ENCODE measurements at places on chromosomes 5 and 9. TPM values are rescaled to one million over a fixed set of nuclear protein-coding genes. Genes with fewer than 3 reads are reported as not detected.

DNA sequence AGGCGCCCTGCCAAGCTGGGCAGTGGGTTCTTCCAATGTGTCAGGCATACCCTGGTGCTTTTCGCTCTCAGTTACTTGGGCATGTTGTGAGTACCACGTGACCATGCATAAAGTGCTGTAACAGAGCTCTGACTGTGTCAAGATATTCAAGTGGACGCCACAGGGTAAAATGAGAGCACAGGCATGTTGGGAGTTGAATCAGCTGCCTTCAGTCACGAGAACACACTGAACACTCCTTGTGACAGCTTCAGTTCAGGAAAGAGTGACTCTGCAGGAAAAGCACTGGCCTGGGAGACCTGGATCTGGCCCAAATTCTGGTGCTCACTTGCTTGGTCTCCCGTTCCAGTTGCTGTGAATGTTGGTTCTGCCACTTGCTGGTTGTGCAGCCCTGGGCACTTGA is 5.1 kb downstream of the MLANA start:
- DNase-seq: no peak

DNA sequence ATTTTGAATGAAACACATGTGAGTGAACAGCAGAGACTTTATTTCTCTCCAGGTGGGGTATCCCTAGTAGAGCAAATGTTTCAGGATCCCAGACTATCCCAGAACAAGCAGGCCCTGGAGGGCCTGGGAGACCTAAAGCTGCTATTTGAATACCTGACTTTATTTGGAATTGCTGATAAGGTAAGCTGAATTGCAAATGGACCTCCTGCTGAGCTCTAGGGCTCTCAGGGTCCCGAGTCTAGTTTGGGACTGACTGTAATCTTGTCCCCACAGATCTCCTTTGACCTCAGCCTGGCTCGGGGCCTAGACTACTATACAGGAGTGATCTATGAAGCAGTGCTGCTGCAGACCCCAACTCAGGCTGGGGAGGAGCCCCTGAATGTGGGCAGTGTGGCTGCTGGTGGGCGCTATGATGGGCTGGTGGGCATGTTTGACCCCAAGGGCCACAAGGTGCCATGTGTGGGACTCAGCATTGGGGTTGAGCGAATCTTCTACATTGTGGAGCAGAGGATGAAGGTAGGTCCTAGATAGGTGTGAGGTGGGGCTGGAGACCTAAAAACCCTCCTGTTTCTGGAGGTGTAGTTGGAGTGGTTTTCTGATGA is 3.3 kb upstream of the ZMAT2 start:
- DNase-seq: no peak

DNA sequence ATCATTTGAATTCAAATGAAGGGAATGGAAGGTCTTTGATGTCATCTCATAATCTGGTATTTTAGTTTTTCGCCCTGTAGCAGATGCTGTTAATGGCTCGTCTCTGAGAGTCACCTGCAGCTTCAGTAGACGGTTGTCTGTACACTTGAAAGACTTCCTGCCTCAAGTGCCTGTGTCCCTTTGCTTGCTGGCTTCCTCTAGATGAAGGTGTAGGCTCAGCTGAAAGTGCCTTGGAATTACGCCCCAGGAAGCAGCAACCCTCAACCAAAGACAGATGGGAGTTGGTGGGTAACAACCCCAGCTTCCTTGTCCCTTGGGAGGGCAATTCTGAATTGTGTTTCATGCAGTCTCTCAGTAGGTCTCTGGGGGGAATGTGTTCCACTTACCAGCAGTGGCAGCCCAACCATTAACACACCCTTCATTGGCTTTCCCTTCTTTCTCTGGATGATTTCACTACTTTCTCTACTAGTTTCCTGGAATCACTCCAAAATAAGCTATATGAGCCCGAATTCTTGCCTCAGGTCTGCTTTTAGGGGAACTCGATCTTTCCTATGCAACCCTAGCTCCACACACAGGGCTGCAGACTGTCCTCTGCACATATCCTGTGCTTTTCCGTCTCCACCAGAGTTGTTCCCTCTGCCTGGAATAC is 395.6 kb downstream of the DMAC1 start:
- DNase-seq: no peak

- DNase-seq: no peak
Observed at GRCh38 chr5:164233791-164234190, 728.4 kb downstream of the MAT2B start.

GRCh38 chr9:124768750-124769548 is 2.2 kb downstream of the NR6A1 start:
- no peak for DNase-seq

Gene JAK2
- total RNA-seq: 6.7 TPM

Gene DPYSL3
- 42.8 TPM for total RNA-seq

DNA sequence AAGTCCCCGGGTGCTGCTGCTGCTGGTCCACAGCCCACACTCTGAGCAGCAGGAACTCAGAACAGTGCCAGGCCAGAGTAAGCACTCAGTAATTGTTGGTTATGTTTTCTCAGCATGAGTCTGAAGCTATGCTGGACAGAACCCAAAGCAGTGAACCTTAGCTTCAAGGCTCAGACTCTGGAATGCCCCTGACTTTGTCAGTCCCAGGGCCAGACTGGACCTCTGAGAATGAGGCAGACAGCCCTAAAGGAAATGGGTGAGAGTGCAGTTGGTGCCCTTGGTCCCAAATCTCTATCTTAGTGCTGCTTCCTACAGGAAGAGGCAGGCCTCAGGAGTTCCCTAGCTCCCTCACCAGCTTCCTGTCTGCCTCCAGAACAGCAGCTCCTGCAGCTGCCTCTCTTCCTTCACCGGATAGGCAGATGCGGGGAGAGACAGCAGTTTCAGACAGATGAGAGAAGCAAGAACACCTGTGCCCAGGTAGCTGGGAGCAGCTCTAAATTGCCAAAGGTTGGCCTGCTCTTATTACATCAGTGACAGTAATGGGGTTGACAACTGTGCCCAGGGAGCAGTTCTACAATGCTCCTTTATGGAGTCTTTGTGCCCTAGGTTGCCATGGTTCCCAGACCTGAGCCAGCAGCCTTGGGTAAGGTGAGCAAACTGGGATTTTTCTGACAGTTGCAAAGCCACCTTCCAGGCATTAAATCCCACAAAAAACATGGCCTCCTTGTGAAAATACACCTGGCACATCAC is 82.2 kb upstream of the CXCL14 start:
- peak; percentile 15 for DNase-seq

GRCh38 chr9:27188426-27188825 is 79.4 kb downstream of the TEK start:
- no peak for DNase-seq

DNA sequence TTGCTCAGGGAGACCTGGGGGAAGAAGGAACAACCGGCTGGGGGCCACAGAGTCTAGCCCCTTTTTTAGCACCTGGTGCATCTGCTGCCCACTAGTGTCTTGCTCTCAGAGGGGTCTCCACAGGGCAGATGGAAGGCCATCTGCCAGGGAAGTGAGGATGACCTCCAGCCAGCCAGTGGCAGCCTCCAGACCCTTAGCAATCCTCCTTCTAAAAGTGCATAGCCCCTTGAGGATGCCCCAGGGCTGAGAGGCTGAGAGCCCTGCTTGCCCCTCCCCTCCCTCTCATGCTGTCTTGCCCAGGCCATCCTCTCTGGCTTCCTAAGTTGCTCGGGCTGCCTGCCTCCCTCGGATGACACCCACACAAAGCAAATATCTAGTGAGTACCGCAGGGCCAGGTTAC is 81.5 kb upstream of the PANK3 start:
- DNase-seq: no peak

DNA sequence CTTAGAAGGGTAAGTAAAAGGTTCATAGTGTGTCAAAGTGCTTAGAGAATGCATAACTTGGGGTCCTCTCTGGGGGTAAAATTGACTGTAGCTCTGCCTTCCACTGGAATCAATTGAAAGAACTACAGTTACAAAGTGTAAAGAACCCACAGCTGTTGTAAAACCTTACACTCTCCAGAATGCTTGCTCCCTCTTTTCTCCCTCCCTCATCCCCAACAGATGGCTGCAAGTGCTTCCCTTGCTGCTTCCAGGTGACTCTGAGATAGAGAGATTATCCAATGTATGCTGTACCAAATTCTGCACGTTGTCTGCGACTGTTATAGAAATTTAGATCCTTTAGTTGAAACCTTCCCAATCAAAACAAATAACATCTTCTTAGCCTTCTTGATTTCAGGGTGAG is 126.0 kb downstream of the STK32A start:
- DNase-seq: no peak

- DNase-seq: peak; percentile 96
Observed at GRCh38 chr5:169300468-169301385, at the start of gene SLIT3. Gene SLIT3, minus strand, starts transcription at chr5:169301139. Its CDS starts 430 bp downstream, at chr5:169300709.

DNA sequence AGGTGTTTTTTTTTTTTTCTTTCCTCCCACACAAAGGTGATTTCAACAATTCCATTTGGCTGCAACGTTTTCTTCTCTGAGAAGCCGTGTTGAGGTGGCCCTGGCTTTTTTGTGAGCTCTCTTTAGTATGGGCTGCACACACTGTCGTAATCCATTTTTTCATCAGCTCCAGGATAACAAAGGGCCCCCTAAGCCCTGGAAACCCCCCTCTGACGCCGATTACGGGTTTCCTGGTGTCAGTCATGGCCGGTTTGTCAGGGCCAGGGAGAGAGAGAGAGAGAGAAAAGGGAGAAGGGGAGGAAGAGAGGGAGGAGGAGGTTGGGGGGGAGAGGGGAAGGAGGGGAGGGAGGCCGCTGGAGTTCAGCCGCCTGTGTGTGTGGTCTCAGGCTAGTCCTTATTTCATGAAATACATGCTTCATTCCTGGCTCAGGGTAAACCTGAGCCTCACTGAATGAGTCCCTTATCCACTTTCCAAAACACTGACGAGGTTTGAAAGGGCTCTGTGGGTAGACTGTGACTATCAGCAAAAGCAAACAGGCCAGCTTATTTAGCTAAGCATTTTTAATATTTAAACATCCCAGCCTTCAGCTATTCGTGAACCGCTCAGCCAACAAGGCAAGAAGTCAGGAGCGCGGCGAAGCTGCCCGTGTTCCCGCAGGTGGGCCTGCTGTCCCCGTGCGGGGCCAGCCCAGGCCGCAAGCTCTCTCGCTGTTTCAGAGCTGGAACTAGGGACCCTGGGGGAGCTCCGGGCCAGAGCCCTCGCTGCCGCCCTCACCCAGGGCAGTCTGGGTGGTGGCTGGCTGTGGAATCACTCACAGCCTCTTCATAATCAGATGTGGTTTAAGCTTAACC is 172.8 kb downstream of the ERCC6L2 start:
- DNase-seq: no peak

GRCh38 chr5:37316027-37316426 is 54.9 kb downstream of the NUP155 start:
- no peak for DNase-seq

GRCh38 chr5:148725675-148726074 is 71.3 kb upstream of the HTR4 start:
- no peak for DNase-seq

DNA sequence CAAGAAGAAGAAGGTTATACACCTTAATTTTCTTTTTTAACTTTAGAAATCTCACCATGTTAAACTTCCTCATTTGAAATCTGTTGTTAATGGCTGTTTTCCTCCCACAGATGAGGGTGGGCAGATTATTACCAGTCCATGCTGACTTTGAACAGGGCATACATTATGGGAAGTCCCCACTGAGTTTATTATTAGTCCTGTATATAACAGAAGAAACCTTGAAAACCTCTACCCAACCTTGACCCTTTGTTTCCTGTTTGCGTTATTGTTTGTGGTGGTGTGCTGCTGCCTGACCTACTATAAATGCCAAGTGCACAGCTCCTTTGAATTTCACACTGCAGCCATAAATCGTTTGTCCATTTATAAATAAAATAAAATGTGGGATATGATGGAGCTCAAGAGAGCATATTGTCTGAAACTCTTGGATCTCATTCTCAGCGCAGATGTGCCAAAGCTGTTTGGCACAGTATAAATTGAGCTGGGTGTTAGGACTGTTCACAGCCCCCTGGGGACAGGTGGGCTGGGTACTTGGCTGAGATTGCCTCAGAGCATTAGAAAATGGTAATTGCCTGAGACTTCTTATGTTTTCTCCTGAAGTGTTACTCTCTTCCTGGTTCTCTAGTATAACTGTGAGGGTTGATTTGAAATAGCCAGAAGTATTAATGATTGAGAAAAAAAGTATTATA is 139.6 kb downstream of the SPATA31D1 start:
- no peak for DNase-seq

GRCh38 chr5:170603578-170604565 is 100.1 kb downstream of the KCNIP1 start:
- DNase-seq: peak; percentile 55

DNA sequence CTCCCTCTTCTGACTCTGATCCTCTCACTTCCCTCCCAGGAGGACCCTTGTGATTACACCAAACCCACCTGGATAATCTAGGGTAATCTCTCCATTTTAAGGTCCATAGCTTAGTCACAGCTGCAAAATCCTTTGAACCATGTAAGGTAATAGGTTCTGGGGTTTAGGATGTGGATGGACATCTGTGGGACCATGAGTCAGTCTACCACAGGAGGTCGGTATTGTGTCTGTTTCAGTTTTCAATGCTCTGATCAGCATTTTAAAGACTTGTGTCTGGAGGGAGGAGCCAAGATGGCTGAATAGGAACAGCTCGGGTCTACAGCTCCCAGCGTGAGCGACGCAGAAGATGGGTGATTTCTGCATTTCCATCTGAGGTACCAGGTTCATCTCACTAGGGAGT is 112.6 kb downstream of the CAVIN4 start:
- DNase-seq: no peak

DNA sequence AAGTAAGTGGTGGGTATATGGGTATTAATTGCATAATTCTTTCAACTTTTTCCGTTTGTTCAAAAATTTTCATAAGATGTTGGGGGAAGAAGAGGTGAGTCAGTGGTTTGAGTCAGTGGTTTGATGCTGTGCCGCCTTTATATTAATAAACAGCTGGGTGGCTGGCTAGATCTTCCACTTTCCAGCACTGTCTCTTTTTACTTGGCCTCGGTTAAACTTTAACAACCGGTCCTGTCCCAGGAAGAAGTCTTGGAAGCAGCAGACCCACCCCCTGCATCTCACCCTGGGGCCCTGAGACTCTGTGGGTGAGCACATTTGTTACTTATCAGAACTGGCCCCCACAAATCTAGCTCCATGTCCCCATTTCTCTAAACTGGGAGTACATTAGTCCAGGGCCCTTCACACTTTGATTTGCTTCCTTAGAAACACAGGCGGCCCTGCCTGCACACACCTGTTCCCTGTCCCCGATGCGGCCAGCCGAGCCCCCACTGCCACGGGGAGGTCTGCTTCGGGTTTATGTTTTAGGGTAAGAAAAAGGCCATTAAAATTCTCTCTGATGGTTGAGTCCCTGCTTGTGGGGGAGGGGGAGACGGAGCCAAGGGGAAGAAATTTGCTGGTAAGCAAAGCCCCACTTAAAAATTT is 90.7 kb downstream of the PTCH1 start:
- peak; percentile 63 for DNase-seq

Gene PCA3
- not detected for total RNA-seq
